Non-pigmented ciliary epithelial cell (primary cell): ENCODE measurements at places on chromosomes 7 and 10.

DNA sequence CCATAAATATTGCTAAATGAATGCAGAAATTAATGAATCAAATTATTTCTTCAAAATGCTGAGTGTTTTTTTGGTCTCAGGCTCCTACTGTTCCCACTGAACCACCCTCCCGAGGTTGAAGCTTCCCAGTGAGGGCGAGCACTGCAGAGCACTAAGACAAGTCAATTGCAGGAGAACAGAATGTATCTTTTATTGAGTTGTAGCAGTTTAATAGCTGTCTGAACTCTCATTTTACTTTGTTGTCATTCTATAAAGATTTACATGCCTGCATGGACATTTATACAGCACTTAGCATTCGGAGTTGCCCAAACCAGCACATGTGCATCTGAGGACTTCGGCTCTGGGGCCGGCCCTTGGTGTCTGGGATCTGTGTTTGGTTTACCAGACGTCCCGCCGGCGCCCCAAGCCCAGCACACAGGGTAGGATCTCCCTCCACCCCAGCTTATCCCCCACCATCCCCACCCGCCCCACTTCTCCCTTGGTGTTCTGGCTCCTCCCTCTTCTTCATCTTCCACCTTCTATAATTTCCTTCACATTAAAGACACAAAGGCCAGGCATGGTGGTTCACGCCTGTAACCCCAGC, 211.0 kb upstream of the SH2B2 start:
- DNase-seq, result no peak

GRCh38 chr7:113289140-113289740, 170.9 kb upstream of the SMIM30 start:
- peak; percentile 10 for DNase-seq

GRCh38 chr10:19815036-19815730, 1.0 kb upstream of the PLXDC2 start:
- no peak for DNase-seq

DNA sequence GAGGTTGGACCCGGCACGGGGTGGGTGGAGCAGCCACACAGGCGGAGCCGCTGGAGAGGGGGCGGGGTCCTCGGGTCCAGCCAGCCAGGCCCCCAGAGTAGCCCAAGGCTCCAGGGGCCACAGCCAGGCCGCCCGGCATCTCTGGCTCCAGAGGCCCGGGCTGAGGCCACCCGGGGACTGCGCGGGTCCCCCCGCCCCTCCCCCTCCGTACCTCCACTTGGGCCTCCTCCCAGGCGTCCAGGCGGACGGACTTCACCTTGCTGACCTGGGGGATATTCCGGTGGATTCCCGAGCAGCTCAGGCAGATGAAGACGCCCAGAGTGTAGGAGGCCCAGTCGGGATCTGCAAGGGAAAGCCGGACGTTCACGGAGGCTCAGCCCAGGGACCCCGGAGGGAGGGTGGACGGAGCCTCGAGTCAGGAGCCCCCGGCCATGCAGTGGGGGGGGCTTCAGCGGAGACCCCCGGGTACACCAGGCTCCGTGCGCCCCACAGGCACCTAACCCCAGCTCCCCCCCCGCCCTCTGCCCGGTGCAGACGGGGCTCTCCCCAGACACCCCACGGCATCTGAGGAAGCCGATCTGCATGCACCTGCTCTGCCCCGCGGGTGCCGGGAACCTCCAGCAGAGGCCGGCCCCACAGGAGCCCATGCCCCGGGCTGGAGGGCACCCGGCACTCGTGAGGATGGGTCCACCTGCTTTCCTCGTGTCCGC, 19.2 kb downstream of the ADAP1 start:
- no peak for DNase-seq

DNA sequence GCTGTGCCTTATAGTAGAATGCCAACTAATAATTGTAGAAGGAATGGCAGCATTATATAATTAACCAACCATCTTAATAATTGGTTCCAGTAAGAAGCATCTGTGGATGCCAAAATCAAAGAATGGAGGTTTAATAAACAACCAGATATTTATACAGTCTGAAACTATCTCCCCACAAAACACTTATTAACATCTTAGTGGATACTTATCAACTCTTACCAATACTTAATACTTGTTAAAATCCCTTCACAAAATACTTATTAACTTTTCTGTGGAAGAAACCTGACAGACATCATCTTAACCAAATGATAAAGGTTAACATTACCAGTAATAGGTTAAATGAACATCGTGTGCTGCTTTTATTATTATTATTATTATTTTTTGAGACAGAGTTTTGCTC, 29.1 kb upstream of the FAM107B start:
- no peak for DNase-seq

- no peak for DNase-seq
These were observed 175.3 kb downstream of the LCOR start for GRCh38 chr10:97007417-97007816.

DNA sequence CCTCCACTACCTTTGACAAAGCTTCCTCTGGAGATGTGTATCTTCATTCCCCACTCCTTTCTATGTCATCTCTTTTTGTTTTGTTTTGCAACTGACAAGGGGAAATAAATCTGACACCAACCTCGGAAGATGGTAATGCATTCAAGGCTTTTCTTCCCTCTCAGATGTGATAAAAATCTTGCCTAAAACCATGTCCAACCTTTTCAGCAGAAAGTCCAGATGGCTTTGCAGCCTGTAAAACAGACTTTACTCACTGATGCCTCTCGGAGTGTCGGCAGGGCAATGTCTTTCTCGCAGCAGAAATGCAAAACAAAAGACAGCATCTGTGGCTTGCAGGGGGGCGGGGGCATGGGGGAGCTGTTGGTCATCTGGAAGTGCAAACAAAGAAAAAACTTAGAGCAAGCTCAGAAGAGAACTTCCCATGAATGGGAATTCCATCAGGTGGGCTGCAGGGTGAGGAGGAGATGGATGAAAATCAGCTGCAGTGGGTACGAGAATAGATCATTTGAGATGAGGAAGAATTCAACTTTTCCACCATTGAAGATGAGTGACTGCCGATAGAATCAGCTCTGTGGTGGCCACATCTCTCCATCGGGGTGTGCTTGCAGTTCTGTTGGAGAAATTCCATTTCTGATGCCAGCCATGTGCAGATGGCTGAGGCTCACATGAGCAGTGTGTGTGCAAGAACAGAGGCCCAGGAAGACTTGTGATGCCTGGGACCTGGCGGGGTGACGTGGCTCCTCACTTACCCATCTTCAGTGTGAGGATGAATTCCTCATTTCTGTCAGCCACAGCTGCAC, 237.7 kb downstream of the WDR37 start:
- DNase-seq, result no peak

DNA sequence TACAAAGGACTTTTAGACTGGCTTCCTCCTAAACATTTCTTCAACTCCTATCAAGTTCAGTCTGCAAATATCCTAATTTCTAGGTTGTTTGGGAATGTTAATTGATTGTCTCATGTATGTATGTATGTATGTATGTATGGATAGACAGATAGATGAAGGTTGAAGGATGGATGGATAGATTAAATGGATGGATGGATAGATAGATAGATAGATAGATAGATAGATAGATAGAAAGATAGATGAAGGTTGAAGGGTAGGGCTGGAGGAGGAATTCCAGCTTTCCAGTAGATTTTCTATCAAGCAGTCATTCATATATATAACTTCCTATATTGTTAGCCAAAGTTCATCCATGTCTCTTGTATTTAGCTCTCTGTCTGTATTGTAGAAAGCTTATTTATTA, 85.8 kb downstream of the KAT6B start:
- DNase-seq, result no peak

DNA sequence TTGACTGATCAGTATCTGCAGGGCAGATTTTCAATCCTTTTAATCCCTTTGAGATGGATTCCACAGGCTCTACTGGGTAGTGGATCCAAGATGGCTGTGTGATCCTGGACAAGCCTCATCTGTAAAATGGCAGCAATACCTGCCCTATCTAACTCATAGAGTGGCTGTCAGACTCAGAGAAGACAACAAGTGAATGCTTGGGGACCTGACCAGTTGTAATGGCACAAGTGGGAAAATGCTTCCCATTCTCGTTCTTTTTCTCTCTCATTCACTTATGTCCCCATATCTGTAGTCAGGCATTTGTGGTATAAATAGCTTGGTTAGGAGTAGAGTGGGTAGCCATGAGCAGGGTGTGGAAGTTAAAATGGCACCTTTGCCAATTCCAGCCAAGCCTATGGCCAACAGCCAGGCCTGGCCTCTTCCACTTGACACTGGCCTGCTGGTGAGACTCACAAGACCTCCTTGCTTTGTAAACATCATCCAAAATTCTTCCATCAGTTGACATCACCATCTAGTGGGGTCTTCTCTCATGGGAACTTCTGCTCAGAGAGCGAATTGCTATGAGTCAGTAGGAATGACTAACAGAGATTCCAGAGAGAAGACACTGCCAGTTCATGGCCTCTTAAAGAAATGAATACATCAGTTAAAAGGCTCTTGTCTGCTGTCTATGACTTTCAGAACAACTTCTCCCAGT, 150.1 kb downstream of the PLPP4 start:
- DNase-seq, result peak; percentile 87

- no peak for DNase-seq
These were observed 9.3 kb downstream of the TBATA start for GRCh38 chr10:70775679-70776454.

GRCh38 chr7:111080495-111081105, 10.3 kb upstream of the LRRN3 start:
- DNase-seq, result no peak

- no peak for DNase-seq
These were observed 86.8 kb upstream of the RSU1 start for GRCh38 chr10:16904049-16904448.

DNA sequence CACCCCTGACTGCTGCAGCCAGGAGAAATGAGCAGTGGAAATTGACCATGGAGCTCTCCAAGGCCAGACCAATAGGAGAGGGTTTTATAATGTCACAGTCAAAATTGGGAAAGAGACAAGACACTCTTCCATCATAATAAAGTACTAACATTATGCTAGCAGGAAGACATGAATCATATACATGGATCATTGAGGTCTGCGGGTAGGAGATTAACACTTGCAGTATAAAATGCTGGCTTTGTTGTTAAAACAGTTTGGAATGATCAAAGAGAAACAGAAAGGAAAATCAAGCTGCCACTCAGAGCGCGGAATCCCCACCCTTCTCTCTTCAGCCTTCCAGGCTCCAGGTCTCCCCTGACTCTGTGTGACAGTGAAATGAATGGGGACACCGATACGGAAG, 53.4 kb upstream of the CALN1 start:
- DNase-seq, result no peak

GRCh38 chr7:36949711-36950600, 225.7 kb upstream of the AOAH start:
- no peak for DNase-seq

DNA sequence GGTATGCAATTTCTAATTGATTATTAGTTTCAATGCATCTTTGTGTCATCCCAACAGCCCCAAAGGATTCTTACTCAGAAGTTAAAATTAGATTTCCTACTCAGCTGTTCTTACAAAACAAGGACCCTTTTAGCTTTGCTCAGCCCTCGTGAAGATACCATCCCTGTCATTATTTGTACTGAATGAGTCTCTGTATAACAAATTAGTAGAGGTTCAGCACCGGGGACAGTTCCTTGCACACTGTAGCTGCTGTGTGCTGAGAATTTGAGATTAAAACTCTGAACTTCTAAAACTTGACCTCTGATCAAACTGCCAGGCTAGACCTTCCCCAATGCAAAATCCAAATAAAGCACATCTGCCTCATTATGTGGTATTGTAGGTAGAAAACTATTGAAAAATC, 299.1 kb downstream of the LHFPL3 start:
- DNase-seq, result no peak

GRCh38 chr7:144534196-144534595, 130.7 kb upstream of the NOBOX start:
- no peak for DNase-seq

DNA sequence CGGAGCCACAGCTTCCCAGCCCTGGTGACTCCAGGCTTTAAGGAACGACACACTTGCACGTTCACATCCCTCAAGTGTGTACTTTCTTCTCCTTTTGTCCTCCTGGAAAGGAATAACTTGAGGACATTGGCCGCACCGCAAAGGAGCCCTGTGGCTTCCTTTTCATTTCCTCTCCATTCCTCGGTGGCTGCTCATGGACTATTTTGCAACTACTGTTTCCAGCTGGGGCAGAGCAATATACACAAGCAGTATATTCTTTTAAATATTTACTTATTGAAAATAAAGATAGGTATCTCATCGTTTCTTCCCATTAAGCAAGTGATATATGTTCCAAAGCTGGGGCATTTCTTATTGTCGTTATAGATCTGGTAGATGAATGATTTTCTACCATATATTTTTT, 97.2 kb upstream of the LYZL1 start:
- DNase-seq, result no peak

DNA sequence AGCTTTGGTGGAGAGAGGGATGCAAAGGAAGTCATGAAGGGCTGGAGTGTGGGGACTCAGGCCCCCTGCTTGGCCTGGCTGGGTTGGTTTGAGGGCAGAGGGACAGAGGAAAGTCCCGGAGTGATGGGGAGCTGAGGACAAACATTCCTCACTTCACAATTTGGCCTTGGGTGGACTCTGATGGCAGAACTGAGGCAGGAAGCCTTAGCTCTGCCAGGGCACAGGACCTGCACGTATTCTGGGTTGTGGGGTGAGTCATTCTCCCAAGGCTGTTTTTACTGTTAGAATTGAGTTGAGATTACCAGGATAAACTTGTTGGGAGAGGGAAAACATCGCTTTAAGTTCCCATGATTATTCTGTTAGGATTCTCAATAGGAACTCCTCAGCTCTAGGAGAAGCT, 2.6 kb downstream of the GOLGA7B start:
- no peak for DNase-seq

DNA sequence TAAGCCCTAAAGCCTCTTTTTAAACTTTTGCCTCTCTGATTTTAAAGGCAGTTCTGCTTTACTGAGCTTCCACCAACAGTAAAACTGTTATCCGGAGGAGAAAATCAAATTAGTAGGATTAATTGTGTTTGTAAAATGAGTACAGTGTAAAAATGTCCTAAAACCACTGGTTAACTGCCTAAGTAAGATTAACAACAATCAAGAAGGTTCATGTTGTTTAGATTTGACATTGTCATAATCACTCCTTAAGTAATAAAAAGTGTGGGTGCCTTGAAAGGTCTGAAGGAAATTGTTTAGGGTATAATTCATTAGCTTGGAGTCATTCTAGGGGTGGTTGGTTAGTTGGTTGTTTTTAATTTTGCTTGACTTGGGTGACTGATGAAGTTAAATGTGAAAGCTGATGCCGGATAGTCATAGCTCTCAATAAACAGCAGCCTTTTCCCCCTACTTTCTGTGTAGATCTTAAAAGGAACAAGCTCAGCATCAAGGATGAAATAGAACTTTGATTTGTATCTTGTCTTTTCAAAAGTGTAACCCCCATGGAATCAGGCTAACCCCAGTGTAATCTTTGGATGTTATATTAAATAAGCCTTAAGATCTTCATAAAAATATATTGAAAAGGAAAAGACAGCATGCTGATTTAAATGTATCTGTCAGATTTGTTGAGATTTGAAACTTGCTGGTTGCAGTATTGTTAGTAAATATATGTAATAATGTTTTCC, 148.3 kb downstream of the ARID5B start:
- DNase-seq, result no peak

DNA sequence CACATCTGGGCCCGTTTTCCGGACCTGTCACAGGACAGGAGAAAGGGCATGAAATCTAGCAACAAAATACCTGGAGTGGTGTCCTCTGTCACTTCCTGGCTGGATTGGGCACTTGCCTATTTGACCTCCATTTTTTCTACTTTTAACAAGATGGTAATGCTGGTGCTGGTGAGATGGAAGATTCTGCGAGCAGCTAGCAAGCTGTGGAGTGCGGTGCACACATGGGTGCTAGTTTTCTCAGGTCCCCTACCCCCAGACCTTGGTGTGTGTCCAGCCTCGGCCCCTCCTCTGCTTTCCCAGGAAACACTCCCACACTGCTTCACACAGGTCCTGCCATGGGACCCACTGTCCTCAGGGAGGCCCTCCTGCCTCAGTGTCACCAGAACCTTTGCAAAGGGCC, 87.7 kb downstream of the WDR11 start:
- no peak for DNase-seq
